Tibial nerve (tissue), 4 donors: ENCODE measurements at places on chromosomes 13 and 19.

GRCh38 chr13:48144413-48145035, 49.6 kb upstream of the MED4 start:
- no peak for DNase-seq

DNA sequence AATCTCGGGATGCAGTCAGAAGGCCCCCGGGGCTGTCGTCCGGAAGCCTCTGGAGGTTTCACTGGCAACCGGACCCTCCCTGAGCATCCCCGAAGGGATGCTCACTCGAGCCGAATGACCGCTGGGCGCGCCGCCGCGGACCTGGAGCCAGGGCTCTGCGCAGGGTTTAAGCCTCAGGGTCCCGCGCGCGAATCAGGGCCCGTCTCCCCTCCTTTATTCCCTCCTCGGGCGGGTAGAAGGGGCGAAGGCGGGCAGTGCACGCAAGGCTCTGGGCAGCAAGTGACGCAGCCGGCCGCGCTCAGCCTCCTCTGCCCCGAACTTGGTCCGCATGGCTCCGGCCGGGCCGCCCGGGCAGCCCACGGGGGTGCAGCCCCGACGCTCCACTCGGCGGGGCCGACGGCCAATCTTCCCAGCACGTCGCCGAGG, 572 bp downstream of the SHISA2 start:
- DNase-seq, result no peak

GRCh38 chr19:40421993-40422747, 3.6 kb downstream of the SERTAD1 start:
- DNase-seq, result no peak

- peak; percentile 15 for DNase-seq
Observed at GRCh38 chr19:22532388-22533300, 101.5 kb upstream of the ZNF492 start.

- DNase-seq, result no peak
Observed at GRCh38 chr13:43684963-43685725, 101.6 kb downstream of the ENOX1 start.

- no peak for DNase-seq
Observed at GRCh38 chr19:44598355-44598754, 15.0 kb upstream of the IGSF23 start.

DNA sequence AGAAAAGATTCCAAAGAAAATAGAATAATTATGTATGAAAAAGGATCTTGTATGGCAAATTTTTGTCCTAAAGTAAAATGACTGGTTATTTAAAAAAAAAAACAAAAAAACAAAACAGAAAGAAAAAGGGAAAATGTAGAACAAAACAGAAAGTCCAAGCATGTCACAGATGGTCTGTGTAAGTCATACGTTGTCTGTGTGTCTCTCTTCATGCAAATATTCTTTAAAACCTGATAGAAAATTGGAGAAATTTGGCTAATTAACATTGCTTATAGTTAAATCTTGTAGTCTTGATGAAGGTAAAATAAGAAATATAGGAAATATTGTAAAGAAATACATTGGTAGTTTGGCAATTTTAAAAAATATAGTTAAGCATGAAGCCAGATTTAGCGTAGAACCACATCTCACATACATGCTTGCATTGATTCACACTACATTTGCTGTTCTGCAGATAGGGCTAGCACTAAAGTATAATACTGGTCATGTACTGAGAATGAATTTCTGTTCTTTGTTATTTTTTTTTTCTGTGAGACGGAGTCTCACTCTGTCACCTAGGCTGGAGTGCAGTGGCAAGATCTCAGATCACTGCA, 58.4 kb downstream of the SPRYD7 start:
- DNase-seq, result no peak

GRCh38 chr13:109782823-109783431, 3.5 kb downstream of the IRS2 start:
- DNase-seq, result no peak

- peak; percentile 25 for DNase-seq
Observed at GRCh38 chr13:44140888-44141724, 232.5 kb upstream of the SERP2 start.

- DNase-seq, result peak; percentile 71
Observed at GRCh38 chr13:99436686-99437416, 64.4 kb upstream of the TM9SF2 start.

DNA sequence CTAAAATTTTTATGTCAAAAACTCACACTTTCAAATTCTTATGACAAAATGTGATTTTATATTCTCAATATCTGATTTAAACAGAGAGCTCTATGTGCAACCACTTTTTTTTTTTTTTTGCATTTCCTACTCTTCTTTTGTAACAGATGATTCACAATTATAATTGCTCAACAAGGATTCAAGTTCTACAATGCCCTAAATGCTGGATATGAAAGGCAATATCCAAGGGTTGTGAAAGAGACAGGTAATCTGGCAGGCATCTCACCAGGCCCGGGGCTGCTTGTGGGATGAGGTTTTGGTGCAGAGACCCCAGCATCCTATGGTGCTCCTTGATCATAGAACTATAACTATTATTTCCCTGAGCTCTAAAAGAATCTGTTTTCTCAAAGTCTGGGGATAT, 363.6 kb upstream of the NBEA start:
- no peak for DNase-seq

GRCh38 chr13:102700088-102701031, 5.5 kb upstream of the METTL21C start:
- no peak for DNase-seq
